ENCODE measurements at places on chromosomes 7 and 10. TPM values are rescaled to one million over a fixed set of nuclear protein-coding genes. Genes with fewer than 3 reads are reported as not detected.

- no peak for DNase-seq
These were observed 175.8 kb downstream of the IPMK start for GRCh38 chr10:58091886-58092285.

DNA sequence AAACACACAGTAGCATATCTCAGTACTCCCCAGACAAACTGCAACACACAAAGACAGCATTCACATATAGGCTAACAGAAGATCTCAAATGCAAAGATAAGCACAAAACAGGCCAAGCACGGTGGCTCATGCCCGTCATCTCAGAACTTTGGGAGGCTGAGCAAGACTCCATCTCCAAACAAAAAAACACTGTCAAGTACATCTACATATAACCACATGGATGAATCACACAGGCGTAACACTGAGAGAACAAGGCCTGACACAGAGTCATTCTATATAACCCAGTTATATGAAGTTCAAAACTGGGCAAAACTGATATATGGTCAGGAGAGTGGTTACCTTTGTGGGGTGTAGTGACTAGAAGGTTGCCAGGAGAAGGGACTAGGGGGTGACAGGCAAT lies 506.4 kb downstream of the KCNMA1 start:
- DNase-seq, result no peak

DNA sequence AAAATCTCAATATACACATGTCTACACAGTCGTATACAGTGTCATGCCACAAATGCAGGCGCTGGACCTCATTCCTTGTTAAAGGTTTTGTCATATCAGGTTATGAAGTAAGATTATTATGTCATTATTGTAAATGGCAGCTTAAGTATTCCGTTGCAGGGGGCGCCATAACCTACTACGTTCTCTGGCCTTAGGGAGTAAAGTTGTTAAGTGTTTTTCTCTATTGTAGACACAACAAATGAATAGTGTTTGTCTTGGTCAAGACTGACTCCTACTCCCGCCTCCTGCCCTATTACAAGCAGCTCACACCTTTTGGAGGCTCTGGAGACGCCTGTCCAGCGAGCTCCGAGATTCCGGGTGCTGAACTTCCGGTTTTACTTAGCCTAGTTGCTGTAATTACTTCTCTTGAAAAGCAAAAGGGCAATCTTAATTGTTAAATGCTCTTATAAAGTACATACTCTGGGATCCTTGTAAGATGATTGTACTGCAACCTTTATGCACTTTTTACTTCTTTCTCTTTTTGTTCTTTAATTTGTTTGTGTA lies 994 bp downstream of the GATAD1 start:
- DNase-seq, result peak; percentile 57

- no peak for DNase-seq
These were observed 569.5 kb upstream of the MGMT start for GRCh38 chr10:128897401-128898129.

DNA sequence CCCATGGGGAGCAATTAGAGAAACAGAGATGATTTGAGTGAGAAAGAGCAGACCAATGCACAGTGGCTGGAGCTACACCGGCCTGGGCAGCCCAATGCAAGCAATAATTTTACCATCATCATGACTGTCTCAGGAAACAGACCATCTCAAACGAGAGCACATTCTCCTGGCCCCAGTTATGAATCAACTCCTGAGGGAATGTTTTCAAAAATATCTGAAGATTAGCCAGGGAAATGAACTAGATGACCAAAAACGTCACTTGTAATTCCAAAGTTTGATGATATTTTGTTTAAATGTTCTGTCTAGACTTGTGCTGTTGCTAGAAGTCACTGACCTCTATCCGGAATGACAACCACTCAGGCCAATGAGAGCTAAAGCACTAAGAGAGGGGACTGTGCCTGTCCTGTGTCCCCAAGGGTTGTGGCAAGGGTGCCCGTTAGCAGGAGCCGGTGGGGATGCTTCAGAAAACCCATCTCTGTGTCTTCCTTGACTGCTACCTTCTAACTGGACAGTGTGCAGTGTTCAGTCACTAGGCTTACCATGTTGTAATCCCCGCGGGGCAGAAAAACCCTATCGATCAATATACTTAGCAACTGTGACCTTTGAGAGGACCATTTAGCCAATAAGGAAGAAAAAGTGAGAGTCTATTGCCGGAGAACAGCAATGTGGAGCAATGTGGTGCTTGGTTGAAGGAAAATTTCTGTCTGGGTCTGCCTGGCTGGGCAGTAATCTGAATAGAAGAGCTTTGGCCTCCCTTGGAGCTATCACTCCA lies 202.4 kb downstream of the ADAM12 start:
- no peak for DNase-seq

DNA sequence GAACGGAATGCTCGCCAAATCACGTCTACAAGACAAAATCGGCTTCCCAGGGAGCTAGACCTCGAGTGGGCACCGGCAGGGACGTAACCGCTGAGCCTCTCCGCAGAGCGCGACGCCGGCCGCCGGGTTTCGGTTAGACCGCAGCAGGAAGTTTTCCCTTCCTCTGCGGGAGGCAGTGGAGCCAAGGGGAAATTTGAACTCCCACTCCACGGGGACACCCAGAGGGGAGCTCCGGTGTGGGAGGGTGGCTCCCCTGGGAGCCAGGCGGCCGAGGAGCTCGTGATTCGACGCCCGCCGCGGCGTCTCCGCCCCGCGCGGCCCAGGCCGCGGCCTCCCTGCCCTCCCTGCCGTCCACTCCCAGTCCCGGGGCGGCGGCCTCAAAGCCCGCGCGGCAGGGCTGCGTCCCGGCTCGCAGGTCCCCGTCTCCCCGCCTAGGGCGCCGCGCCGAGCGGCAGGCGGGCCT lies 426 bp downstream of the SYPL1 start:
- peak; percentile 3 for DNase-seq

DNA sequence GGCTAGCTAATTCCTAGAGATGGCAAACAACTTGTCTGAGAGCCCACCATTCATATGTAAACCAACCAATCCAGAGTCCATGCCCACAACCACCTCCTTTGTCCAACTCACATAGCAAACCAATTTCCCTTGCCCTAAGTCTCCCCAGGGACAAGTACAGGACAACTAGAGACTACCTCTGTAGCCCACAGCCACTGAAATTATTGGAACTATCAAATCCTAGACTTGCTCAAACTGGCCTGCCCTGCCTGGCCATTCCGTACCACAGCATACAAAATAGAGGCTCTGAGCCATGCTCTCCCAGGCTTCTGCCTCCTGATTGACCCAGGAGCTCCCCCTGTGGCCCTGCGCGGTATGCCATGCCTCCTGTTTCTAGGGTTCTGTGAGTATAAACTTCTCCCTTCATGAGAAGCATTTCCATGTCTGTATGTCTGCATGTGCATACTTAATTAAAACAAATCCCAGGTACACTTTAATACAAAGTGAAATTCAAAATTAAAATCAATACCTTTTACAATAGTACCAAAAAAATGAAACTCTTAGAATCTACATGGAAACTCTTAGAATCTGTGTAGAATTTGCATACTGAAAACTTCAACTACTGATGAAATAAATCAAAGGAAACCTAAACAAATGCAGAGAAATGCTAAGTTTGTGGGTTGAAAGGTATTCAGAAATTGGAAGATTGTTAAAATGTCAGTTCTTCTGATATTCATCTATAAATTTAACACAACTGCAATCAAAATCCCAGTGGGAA lies 4.0 kb upstream of the HECW1 start:
- no peak for DNase-seq

- no peak for DNase-seq
These were observed 18.1 kb downstream of the ANKRD16 start for GRCh38 chr10:5871596-5871995.

DNA sequence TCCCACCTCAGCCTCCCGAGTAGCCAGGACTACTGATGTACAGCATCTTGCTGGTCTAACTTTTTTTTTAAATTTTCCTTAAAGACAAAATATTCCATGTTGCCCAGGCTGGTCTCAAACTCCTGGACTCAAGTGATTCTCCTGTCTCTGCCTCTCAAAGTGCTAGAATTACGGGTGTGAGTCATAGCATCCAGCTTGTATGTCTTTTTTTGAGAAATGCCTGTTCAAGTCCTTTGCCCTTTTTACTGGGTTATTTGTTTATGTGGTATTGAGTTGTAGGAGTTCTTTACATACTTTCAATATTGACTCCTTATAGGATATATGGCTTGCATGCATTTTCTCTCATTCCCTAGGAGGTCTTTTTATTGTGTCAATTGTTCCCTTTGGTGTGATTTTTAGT lies 486.4 kb downstream of the MAGI2 start:
- DNase-seq, result no peak

- no peak for DNase-seq
These were observed 171.1 kb upstream of the FZD8 start for GRCh38 chr10:35813219-35813618.

DNA sequence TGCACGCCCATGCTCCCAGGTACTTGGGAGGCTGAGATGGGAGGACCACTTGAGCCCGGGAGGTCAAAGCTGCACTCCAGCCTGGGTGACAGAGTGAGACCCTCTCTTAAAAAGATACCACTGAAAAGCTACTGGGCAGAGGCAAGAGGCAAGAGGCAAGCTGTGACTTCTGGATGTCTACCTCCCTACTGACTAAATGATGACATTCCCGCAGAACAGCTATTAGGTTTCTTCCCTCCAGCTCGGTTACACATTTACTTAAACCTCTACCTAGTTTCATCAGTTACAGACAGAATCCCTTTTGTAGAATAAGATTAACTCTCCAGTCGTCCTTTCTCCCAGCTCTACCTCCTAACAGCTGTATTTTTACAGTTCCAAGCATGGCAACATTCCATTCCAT lies 21.2 kb downstream of the RHEB start:
- no peak for DNase-seq

DNA sequence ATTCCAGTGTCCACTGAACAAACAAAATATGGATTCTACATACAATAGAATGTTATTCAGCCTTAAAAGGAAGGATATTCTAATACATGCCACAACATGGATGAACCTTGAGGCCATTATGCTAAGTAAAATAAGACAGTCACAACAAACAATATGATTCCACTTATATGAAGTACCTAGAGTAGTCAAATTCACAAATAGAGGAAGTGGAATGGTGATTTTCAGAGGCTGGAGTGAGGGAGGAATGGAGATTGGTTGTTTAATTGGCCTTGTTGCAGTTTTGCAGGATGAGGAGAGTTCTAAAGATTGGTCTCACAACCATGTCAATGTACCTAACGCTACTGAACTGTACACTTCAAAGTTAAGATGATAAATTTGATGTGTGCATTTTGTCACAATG lies 119.6 kb downstream of the CHN2 start:
- DNase-seq, result no peak

DNA sequence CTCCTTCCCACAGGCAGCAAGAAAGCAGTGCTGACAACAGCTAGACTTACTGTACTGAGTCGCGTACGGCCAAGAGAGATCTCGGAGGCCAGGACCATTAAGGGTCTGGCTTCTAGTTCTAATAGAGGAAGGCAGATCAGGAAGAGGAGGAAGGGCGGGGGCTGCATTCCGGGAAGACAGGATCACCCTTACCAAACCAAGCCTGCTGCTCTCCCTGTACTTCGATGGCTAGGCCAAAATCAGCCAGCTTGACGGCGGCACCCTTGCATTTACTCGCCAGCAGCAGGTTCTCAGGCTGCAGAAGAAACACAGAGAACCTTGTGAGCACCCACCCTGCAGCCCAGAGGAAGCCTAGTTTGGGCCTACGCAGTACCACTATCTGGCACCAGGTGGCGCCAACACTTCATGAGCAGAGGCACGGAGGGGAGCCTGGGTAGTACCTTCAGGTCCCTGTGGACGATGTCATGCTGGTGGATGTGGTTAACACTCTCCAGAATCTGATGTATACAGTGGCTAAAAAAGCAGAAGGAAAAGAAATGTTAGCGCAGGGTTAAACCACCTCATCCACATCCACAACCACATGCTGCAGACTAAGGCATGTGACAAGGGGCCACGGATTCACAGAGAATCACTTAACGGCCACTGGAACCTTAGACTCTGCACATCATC lies 25.4 kb downstream of the CAMK2G start:
- peak; percentile 89 for DNase-seq

- DNase-seq, result no peak
These were observed 4.1 kb downstream of the XPNPEP1 start for GRCh38 chr10:109919220-109919619.

DNA sequence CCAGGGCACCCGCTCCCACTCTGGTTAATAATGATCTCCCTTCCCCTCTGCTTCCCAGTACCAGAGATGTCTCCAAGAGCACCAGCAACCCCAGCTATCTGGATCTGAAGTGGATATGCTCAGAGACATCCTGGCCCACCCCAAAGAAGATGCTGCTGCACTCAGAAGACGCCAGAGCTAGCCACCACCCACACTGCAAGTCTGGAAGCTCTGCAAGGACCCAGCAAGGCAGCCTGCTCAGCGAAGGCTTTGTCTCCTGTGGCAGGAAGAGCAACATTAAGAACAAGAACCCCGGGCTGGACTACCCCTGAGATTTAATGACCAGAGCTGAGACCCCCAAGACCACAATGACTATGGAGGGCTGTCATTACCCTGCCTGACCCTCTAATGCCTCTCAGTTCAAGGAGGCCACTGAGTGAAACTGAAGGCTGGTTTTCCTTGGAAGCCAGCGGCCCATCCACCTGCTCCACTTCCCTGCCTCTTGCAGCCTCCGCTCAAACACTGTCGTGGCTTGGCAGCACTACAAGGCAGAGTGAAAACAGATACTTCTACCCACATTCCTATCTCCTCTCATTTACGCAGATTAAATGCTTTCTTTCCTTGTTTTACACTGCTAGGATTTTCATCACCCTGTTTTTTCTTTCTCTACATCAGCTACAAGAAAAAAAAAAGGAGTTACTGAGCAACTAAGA lies 202.2 kb downstream of the SNX10 start:
- DNase-seq, result no peak

GRCh38 chr10:28217848-28218247 lies 85.0 kb downstream of the MPP7 start:
- DNase-seq, result no peak

DNA sequence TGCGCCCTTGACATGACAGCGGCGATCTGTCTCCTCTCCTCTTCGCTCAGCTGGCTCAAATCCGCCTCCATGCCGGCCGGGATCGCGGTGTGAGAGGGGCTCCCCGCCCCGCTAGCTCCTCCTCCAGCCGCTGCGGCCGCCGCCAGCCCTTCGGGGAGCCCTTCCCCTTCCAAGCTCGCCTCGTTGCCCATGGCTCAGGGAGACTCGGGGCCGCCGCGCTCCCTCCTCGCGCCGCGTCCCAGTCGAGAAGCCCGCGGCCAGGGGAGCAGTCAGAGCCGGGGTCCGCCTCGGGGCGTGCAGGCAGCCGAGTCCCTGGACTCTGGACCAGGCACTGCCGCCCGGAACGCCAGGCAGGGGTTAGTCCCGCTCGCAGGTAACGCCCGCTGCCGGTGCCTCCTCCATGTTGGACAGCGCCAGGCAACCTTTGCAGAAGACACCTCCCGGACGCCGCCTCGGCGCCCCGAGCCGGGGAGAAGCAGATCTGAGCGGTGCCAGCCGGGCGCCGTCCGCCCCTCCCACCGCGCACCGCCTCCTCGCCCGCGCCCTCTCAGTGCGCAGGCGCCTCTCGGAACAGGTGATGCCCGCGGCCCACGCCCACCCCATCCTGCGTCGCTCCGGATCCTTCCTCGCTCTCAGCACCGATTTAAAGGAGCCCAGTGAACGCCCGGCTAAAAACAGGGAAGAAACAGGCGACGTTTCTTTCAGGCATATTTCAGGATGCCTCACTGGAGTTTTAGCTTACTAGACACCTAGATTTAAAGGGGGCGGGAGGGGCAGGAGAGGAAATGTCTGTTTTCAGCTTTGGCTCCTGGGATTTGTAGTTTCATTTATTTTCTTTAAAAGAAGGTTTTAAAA lies at the start of gene PCLO:
Gene PCLO, minus strand, starts transcription at position 483 of the 855 bp plus-strand sequence. Its CDS starts 292 bp downstream, at position 191.
- no peak for DNase-seq

Gene LRRD1
- not detected for total RNA-seq
